CD4-positive, alpha-beta T cell treated with Interleukin-4 for 4 hours (primary cell): ENCODE measurements at places on chromosomes 12 and 14.

DNA sequence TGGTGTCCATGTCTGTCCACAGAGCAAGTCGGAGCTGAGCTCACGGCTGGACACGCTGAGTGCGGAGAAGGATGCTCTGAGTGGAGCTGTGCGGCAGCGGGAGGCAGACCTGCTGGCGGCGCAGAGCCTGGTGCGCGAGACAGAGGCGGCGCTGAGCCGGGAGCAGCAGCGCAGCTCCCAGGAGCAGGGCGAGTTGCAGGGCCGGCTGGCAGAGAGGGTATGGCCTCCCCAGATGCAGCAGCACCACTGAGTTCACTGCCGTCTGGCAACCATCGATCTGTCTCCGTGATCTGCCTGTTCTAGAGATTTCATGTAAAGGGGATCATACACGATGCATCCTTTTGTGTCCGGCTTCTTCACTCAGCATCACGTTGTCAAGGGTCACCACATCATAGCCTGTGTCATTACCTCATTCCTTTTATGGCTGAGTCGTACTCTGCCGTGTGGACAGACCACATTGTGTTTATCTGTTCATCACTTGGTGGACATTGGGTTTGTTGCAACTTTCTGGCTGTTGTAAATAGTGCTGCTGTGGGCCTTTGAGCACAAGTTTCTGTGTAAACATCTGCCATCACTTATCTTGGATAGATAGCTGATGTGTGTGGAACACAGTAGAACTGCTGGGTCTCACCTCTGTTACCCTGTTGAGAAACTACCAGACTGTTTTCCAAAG, 21.9 kb downstream of the HIP1R start:
- DNase-seq = no peak

DNA sequence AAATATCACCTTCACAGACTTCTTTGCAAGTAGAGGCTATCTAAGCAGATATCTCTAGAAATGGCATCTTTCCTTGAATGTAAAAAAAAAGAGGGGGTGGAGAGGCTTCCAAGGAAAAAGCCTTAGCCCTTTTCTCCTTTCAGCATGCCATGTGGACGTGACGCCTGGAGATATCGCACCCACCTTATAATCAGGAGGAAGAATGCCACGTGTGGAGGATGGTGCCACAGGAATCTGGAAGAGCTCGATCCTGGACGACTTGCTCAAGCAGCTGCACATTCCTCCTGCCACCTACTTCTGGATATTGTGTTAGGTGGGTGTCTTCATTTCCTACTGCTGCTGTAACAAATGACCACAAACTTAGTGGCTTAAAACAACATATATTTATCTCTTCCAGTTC, 203.6 kb downstream of the NUAK1 start:
- DNase-seq = no peak

GRCh38 chr14:101008196-101008595, 104.7 kb upstream of the RTL1 start:
- DNase-seq = no peak

DNA sequence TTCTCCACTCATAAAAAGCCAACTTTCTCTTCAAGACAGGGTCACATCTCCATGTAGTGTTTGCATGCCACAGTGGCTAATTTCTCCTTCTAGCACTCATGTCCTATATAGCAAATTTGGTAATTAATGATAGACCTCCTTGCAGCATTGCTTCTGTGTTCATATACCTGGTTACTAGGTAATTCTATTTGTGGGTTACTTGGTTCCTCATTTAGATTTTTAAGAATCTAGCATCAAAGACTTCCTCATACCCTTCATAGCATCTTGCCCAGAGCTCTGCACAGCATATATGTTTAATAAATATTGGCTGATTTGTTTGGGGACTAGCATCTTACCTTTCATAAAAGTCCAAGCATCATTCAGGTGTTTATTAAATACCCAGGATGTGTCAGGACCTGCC, 152.1 kb downstream of the DUSP6 start:
- no peak for DNase-seq

GRCh38 chr12:47218191-47218654, 138.5 kb upstream of the AMIGO2 start:
- DNase-seq = peak; percentile 66

- no peak for DNase-seq
These were observed 307.3 kb downstream of the EGLN3 start for GRCh38 chr14:33643426-33644181.

GRCh38 chr12:112275207-112275606, 107.0 kb downstream of the HECTD4 start:
- DNase-seq = no peak

GRCh38 chr14:80446356-80446755, 235.1 kb upstream of the DIO2 start:
- no peak for DNase-seq
